NCI-H1092 treated with DMSO at 0.1 percent for 48 hours (cell line): ENCODE measurements at places on chromosomes 3 and 15.

DNA sequence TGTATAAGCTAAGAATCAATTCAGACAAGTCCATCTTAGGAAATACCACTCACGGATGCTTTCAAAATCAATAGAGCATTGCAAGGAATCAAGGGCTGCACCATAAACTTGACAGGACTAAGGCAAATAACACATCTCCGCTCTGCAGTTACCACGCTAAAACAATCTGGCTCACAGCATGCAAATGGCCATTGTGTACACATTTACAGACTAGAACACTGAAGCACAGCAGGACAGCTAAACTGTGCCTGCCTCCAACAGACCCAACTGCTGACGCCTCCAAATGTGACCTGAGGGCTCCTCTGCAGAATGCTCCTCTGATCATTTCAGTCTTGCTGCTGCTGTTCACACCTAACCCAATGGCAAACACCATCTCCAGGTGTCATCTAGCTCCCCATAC lies 104.3 kb downstream of the MEX3B start:
- DNase-seq = peak; percentile 4

GRCh38 chr15:75810874-75811498 lies 32.3 kb upstream of the UBE2Q2 start:
- DNase-seq = no peak

DNA sequence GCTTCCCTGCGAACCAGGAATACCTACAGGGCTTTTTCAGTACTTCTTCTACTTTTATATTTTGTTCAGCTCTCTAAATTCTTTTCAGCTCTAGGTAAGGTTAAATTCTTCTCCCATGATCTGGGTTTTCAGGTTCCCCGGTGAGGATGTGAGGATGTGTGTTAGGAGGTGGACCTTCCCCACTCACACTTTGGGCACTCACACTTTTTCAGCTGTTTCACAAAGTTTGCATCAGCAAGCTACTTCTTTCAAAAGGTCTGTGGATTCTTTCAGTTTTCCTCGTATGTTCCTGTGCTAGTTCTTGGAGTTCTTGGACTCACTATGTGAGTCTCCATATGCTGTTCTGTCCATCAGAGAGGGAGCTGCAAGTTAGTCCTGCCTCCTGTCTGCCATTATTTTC lies 13.9 kb upstream of the OR5K2 start:
- no peak for DNase-seq

GRCh38 chr15:84001655-84002054 lies 233.9 kb upstream of the GOLGA6L4 start:
- no peak for DNase-seq

GRCh38 chr3:106367496-106367895 lies 498.7 kb upstream of the CBLB start:
- DNase-seq = no peak
